Suppressor macrophage treated with lipopolysaccharide for 4 hours (primary cell): ENCODE measurements at places on chromosomes 3 and 15.

DNA sequence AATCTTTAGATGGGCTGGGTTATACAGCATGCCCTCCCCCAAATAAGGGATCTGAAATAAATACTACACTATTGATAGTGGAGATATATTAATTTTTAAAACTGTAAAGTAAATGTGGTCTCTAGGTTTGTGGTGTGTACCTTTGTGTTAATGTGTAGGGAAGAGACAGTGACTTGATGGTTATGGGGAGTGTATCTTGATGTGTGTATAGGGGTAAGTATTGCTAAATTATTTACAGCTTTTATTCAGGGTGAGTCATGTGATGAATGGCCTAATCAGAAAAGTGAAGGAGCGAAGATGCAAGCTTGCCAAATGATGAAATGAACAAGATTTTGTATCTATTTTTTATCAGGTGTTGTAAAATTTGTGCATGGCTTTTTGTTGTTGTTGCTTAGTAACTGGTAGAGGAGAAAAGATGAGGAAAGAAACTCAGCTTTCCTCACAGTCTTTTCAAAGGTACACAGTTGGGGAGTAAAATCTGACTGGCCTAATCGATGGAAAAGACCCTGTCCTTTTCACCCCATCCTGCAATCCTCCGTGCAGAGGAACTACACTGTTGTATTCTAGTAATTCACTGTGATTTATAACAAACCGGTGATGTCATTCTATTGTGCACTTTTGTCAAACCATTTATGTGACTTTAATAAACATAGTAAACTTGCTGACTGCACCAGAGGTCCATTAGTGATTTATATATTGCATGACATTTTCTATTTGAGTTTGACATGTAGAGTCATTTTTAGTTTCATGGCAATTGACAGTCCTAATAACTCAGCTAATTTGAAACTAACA, 17.7 kb downstream of the FEM1B start:
- DNase-seq, result no peak

- no peak for DNase-seq
Measured at GRCh38 chr3:126021224-126021623, 52.2 kb downstream of the ROPN1B start.

DNA sequence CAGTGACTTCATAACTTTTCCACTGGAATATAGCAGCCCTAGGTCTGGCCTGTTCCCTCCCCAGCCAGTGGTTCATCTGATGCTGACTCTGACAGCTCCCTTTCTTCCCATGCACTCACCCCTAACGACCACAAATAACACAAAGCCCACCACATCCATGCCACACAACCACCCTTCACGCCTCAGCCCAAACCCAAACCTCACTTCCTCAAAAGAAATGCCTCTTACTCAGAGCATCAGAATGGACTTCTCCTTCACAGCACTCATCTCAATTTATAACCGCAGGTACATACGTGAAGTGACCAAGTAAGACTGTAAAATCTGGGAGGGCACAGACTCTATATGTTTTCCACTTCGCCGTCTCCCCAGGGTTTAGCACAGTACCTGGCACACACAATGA, 1.1 kb downstream of the RBSN start:
- DNase-seq, result peak; percentile 73

- DNase-seq, result no peak
Measured at GRCh38 chr3:79015854-79016253, 751.9 kb downstream of the ROBO1 start.

DNA sequence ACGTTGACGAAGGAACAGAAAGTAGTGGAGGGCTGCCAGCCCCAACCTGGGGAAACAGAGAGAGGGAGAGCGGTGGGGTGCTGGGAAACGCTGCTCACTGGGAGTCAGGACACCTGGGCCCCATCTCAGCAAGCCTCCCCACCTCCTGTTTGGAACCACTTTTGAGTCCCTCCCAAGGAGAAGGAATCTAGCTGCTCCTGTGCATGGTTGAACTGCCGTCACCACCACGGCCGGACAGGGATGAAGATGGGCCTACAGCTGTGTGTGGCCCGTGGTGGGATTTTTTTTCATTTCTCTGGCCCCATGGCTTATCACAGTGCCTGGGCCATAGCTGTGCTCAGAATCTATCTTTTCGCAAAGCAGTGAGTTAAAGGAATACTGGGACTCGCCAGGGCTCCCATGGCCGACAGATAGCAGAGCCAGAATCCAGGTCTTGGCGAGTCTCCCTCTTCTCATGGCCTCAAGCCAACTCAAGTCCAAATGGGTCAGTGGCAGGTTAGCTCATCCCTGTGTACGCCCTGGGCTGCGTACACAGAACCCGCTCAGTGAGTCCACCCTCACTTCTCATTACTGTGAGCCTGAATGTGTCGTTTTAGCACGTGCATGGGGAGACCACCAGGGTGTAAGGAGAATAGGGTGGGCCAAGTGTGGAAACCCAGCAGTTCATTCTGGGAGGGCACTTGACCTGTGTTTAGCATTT, 271.2 kb downstream of the FAM43A start:
- DNase-seq, result no peak

- DNase-seq, result peak; percentile 69
Measured at GRCh38 chr3:114290911-114291901, 2.6 kb upstream of the TIGIT start.

DNA sequence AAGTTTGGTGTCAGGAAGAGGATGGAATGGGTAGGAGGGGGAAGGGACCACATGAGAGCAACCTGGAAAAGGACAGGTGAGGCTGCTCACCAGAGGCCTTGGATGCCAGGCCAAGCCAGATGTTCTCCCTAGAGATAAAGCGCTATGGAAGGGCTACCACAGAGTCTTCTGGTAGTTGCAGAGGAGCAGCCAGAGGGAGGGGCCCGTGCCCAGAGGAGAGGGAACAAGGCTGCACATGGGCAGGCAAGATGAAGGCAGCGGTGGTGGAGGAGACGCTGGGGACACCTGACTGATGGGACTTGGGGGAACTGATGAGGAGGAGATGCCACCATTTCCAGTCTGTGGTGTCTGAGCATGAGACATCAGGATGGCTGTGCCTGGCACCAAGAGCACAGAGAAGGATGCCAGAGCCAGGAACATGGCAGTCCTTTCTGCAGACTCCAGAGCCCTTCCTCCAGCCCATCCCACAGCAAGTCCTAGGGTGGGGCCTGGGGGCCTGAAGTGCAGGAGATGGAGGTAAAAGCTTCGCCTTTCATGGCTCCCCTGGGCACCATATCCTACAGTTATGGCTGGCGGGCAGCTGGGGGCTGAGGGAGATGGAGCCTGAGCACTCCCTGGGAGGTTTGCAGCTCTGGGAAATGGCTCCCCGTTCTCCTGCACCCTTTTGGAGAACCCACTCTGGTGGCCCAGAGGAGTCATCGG, 103.0 kb downstream of the ETFA start:
- DNase-seq, result no peak

DNA sequence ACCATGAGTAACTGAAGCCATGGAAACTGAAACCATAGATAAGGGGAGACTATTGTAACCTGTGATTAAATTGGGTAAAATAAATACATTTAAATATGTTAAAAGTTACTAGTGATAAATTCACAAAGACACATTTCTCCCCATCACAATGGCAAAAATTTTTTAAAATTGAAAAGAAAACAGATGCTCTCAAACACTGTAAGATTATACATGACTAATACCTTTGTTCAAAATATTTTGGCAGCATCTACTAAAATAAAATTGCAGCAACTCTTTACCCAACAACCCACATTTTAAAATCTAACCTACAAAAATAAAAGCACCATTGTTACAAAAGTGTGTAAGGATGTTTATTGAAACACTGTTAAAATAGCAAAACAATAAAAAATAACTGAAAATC, 93.3 kb downstream of the CLASP2 start:
- no peak for DNase-seq

- no peak for DNase-seq
Measured at GRCh38 chr3:51397392-51397791, 6.3 kb downstream of the RBM15B start.

- peak; percentile 21 for DNase-seq
Measured at GRCh38 chr3:179072100-179072438, 460 bp upstream of the ZMAT3 start.

GRCh38 chr15:42736793-42737528, at the start of gene CDAN1:
Gene CDAN1 (minus strand): TSS chr15:42737128. CDS start chr15:42737102, 26 bp downstream.
- peak; percentile 96 for DNase-seq

DNA sequence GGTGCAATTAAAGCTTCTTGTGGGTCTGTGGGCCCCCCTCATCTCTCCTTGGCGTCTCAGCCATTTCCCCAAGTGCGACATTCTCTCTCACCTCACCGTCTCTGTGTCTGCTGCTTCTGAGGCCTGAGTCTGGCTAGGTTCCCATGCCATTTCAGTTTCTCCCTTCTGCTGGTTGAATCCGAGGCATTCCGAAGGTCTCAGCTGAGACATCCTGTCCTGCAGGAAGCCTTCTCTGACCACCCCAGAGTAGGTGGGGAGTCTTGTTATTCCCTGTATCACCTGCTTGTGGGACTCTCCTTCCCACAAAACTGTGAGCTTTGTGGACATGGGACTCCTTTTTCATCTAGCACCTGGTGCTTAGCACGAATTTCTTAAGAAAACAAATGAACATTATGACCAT, 78.3 kb downstream of the ASB7 start:
- DNase-seq, result no peak

DNA sequence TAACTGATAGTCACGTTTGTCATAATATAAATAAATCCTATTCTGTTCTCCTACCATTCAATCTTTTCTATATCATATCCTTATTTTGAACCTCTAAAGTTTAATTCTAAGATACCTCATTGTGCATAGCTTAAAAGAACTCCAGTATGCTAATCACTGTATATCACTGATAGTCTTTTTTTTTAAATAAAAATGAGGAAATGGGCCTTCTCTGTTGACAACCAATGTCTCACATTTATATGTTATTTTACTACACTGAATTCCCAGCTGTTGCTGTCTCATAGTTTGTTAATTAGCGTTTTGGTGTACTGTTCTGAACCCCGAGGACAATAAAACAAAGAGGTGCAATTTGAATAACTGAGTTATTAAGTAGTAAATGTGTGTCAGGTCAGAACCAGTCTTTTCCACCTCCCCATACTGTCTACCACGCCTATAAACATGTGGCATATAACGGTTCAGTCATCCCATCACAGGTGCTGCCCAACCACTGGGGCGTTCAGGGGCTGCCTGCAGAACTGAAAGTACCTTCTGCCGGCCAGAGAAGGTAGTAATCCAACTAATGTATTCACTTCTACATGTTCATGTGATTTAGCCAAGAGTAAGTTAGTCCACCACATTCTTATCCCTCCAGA, 14.9 kb downstream of the CBLB start:
- no peak for DNase-seq

GRCh38 chr3:150105025-150105424, 134.3 kb upstream of the PFN2 start:
- DNase-seq, result no peak

DNA sequence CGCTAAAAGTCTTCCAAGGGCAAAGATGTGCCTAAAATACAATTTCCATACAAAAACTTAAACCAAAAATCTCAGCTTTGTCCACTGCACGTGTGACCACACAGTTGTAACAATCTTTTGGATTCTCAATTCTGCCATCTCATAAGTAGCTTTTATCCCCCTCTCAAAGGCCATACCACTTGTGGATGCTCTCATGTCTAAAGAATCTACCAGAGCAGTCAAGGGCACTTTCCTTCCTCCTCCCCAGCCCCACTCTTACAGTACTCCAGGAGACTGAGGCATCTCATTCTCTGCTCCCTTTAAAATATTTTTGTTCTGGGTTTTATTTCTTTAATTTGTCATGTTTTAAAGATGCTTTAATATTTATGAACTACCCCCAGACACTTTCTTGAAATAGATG, 102.3 kb upstream of the PFN2 start:
- DNase-seq, result no peak

DNA sequence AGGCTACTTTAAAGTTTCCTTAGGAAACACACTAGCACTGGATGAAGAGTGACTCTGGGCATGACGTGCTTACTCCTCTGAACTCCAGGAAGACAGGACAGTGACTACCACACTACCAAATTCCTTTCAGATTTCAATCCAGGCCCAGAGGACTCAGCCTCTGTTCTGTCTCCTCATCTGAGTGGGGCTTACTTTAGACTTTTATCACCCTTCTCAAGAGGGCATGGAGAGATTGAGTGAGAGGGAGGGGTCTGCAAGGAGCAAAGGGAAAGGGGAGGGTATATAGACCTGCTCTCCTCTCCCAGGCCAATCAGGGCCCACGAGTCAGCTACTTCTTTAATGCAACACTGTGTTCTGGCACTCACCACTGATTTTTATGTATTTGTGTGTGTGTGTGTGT, 29.4 kb upstream of the RSL24D1 start:
- DNase-seq, result no peak

- DNase-seq, result no peak
Measured at GRCh38 chr3:9340472-9340902, 22.4 kb upstream of the THUMPD3 start.

- DNase-seq, result no peak
Measured at GRCh38 chr15:58393241-58393662, 38.5 kb upstream of the LIPC start.
